ENCODE measurements at places on chromosomes 13 and 19.
A peak's percentile ranks its signal among the peaks of the same experiment; 100 is the strongest.

DNA sequence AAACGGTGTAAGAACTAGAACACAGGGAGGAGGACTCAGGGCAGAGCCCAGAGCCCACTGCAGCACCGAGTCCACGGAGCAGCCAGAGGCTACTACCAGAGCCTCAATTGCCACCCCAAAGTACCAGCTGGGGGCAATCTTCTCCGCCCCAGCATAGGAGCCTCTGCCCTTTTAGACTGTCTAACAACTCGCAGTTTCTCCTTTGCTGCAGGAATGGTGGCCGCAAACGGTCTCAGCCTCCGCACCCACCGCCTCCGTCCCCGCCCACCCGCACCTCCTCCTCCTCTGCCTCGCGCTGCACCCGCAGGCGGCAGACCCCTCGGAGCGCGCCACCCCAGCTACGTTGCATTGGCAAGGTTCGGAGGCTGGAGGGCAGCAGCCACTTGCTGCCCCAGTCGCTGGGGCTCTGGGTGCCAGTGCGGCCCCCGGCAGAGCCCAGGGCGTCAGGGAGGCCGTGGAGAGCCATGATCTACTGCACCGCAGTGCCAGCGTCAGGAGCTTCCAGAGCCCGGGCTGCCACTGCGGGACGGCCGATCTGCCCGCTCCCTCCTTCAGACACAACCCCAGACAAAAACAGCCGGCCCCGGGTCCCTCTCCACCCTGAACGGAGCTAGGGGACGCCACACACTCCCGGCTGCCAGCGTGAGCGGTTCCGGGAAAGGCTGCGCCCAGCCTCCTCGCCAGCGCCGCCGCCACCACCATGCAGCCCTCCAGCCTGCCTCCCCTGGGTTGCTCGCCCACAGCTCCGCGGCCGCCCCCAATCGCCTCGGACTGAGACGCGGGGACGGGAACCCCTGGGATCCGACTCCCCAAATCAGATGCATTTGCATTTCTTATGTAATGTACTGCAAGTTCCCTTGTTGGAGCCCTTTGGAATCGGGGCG lies 1.8 kb downstream of the FGF14 start:
- peak; percentile 18 for DNase-seq

- DNase-seq = no peak
These were observed 26.9 kb downstream of the SCGB2B2 start for GRCh38 chr19:34649886-34650543.

GRCh38 chr13:91203430-91203829 lies 144.1 kb upstream of the MIR17HG start:
- no peak for DNase-seq

- DNase-seq = no peak
These were observed 25.2 kb downstream of the ZNF383 start for GRCh38 chr19:37243206-37243632.

DNA sequence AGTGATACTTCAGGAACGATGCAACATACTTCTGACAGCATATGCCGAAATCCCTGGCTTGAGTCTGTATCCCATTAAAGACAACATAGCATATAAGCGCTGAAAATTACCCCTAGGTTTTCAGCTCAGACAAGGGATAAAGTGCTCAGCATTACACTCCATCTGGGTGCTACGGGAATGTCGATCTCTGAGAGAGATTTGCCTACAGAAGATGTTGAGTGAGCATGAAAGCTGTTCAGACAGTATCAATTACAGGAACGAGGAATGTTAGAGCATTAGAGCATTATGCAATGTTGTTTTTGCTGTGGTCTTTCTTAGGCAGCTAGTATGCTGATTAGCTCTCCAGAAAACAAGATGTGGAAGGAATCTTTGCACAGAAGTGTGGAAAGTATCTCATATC lies 484.5 kb downstream of the LIG4 start:
- DNase-seq = no peak

DNA sequence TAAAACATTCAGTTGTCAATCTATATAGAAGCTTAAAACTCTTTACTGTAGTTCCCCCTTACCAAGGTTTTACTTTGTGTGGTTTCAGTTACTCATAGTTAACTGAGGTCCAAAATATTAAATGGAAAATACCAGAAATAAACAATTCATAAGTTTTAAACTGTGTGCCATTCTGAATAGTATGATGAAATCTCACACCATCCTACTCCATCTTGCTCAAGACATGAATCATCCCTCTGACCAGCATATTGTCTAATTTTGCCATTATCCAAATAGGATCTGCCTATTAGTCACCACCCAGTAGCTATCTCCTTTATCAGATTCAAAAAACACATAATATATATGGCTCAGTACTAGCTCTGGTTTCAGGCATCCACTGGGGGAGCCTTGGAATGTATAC lies 22.4 kb downstream of the ZNF571 start:
- no peak for DNase-seq

- no peak for DNase-seq
These were observed 2.2 kb downstream of the KBTBD6 start for GRCh38 chr13:41130356-41130755.

- DNase-seq = no peak
These were observed 300.1 kb downstream of the COG6 start for GRCh38 chr13:39955560-39955959.

GRCh38 chr19:55080121-55080967 lies 4.7 kb downstream of the EPS8L1 start:
- DNase-seq = peak; percentile 75

DNA sequence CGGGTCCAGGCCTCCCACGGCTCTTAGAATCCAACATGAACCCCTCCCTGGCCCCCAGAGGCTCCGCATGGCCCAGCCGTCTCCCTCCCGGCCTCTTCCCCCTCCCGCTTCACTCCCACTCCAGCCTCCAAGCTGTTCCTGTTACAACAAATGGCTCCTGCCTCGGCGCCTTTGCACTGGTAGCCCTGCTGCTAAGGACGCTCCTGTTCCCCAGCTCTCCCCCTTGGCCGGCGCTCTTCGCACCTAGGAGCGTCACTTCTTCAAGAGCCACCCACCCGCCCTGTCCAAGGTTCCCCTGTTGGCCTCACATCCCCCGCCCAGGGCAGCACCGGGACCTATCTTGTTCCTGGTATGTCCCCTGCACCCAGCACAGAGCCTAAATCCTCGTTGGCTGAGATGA lies 9.4 kb downstream of the CCDC124 start:
- DNase-seq = no peak

GRCh38 chr19:21677696-21678418 lies 89.5 kb downstream of the ZNF100 start:
- no peak for DNase-seq

DNA sequence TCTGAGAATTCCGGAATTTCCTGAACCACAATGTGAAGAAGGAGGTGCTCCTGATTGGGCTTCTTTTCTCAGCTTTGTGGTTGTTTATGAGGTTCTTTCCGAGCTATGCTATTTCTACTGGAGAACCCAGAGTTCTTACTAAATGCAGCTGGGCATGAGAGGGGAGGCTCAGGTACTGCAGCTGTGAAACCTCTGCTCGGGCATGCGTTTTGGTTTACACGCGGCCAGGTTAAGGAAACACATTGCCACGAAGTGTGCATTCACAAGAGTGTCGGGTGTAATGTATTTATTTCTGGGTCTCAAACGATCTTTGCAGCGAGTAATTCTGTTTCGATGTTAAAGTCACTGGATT lies 661 bp upstream of the MIR17HG start:
- peak; percentile 55 for DNase-seq

DNA sequence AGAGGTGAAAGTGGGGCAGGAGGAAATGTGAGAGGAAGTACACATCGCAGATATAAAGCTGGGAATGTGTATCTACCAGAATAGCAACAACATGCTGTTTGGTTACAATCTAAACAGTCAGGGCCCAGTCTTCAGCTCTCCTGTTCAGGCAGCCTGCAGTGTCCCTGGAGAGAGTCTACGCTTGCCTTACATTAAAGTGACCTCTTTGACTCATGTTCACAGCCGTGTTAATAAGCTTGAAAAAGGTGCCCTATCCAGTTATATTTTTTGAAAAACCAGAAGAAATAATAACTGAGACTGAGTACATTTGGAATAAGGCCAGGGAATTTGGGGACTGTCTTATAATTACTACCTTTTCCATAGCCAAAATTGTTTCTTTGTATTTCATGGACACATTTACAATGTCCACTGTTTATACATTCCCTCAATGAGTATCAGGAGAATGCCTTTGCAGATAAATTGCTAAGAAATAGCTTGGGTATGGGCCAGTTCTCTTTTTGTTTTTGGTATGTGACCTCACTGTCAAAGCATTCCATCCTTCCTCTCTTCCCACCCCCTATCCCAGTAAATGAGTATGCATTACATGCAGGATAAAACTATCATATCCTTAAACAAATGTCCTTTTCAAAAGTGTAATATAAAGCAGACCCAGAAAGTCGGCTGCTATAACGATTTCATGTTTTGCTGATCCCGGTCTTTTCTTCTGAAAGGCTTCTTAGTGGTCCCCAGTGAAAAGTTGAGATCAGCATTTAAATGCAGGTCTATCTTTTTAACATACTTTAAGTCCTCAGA lies 82.6 kb downstream of the PCDH9 start:
- DNase-seq = no peak

DNA sequence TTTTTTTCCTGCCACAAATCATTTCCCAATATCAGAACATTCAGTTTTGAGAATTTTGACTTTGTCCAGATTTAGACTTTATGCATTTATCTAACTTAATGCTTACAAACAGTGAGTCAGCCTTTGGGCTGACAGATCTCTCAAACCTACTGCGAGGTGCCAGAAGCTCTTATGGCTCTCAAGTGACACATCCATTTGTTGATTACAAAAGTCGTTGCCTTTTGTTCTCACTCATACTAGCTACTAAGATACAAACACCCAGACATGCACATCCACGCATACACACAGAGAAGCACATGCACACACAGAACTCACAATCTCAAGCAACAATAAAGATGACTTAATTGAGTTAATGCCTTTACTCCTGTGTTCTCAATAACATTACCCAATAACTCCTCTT lies 1147.5 kb downstream of the DIAPH3 start:
- no peak for DNase-seq

- no peak for DNase-seq
These were observed 18.4 kb downstream of the NLRP13 start for GRCh38 chr19:55913643-55914268.
